ENCODE measurements at places on chromosomes 4 and X.
A peak's percentile ranks its signal among the peaks of the same experiment; 100 is the strongest.

- DNase-seq = no peak
These were observed 15.3 kb downstream of the AMER1 start for GRCh38 chrX:64190136-64190740.

GRCh38 chrX:5640071-5640470 lies 588.6 kb downstream of the NLGN4X start:
- no peak for DNase-seq

- peak; percentile 42 for DNase-seq
These were observed 54.6 kb upstream of the TENM3 start for GRCh38 chr4:182188622-182189021.

- no peak for DNase-seq
These were observed 913.3 kb downstream of the PDHA2 start for GRCh38 chr4:96753216-96753615.

- no peak for DNase-seq
These were observed 164.7 kb upstream of the SLC7A11 start for GRCh38 chr4:138406876-138407275.

GRCh38 chr4:112858751-112859150 lies 190.7 kb upstream of the ANK2 start:
- DNase-seq = no peak

- DNase-seq = no peak
These were observed 109.9 kb downstream of the SH3RF1 start for GRCh38 chr4:169160825-169161224.

- no peak for DNase-seq
These were observed 116.9 kb downstream of the RASL11B start for GRCh38 chr4:52979020-52979419.

DNA sequence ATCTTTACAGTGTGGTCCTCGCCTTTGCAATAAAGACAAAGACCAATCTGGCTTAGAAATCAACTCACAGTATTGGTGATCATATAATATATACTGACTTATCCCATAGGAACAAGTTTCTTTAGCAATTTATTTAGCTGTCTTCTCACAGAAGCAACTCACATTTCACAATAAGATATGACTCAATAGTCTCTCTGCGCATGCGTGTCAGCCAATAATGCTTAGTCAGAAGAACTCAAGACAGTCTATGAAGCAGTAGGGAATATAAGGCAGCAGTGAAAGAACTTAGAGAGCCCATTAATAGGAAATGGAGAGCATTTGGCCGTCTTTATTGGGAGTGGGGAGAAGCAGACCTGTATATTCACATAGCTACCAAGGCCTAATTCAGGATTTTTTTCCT lies 216.7 kb downstream of the IL13RA2 start:
- DNase-seq = no peak

DNA sequence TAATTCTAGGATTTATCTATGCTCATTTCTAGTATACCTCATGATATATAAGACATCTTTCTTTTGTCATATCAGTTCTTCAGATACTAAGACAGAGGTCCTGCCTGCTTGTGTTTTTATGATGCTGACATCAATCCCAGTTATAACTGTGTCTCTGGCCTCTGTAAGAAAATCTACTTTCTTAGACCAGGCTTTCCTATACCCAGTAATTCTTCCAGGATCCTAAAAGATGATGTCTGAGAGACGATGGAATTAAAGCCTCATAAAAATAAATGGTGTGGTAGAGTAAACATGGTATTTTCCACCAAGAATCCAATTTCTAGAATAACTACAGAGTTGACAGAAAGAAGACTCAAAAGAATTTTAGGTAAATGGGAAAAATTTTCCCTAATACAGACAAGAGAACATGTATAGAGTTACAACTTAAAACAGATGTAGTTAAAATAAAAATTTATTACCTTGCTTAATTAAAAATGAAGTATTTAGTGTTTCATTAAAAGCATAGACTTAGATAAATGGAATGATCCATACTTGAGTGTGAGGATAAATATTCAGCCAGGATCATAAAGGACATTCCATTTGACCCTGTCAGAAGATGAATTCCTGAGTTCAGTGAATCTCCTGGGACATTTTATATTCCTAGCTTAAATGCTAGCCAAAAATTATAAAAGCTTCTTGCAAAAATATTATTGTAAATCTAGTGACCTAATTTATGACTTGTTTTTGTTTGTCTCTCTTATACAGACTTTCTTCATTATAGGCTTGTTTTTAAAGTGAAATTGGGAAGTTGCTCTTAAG lies 137.4 kb downstream of the PDLIM5 start:
- no peak for DNase-seq

- no peak for DNase-seq
These were observed 30.1 kb downstream of the LGI2 start for GRCh38 chr4:25000639-25001038.

DNA sequence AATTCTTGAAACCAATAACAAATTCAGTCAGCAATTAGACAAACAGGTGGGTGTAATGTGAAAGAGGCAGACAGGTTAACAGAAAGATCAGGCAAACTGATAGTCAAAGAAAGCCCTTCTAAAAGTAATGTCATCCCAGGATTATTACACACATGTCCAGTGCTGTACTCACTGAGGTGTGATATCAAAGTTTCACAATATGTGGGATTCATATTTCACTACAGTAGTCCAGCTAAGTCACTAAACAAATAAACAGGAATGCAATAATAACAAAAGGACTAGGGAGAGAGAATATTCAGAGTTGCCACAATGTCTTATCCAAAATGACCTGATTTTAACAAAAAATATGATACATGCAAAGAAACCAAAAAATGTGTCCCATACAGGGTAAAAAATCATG lies 787.5 kb downstream of the FSTL5 start:
- no peak for DNase-seq

DNA sequence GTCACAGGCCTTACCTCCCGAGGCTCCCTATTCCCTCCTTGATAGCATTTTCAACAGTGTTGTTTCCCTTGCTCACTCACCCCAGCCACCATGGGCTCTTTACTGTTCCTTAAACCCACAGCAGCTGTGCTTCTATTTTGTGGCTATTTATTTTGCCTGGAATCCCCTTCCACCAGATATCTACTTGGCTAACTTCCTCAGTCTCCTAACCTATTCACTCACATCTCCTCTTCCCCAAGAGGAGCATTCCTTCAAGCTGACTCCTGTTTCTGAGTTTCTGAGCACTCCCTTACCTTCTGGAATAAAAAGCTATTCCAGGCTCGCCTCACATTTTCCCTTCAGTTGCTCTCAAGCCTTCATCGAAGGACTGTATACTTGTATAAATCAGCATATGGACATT lies 50.5 kb downstream of the CXCL1 start:
- DNase-seq = no peak

DNA sequence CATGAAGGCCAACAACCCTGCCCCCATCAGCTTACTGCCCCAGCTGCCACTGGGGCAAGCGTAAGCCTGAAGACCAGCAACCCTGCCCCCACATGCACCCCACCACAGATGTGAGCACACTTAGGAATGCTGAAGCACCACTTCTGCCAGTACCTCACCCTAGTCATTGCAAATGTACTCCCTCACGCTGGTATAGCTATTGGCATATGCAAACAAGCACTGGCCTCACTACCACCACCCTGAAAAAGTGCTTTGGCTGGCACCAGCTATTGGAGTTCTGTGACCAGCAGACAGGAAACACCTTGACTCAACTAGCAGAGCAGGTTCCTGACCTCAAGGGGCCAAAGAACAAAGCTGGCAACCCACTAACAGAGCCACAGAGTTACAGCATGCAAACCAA lies 534.4 kb upstream of the POU3F4 start:
- DNase-seq = no peak

DNA sequence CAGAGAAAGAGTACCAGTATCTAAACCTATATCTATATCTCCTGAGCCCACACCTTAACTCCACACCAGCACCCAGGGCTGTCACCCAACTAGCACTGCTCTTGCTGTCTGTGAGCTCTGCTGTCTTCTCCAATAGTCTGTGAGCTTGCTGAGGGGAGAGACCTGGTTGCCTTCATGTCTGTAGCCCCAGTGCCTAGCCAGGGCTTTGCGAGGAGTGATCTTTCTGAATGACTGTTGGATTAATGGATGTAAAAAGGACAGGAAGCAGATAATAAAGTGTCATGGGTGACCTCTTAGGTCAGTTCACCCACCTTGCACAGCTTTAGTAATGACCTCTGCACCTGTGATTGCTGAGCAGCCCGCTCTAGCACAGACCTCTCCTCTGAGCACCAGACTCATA lies 30.5 kb downstream of the CNGA2 start:
- no peak for DNase-seq

DNA sequence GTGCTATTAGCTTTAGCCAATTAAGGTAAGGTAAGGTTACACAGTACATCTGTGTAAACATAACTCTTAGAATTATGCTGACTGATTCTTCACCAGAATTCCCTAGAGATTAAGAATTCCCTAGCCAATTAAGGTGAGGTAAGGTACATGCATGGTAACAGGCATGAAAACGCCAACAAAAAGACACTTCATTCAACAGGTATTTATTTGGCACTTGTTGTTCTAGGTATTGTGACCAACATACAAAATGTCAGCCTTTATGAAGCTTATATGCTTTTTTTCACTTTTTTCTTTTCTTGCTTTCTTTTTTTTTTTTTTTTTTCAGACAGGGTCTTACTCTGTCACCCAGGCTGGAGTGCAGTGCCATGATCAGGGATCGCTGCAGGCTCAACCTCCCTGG lies 47.2 kb downstream of the EDNRA start:
- DNase-seq = no peak

DNA sequence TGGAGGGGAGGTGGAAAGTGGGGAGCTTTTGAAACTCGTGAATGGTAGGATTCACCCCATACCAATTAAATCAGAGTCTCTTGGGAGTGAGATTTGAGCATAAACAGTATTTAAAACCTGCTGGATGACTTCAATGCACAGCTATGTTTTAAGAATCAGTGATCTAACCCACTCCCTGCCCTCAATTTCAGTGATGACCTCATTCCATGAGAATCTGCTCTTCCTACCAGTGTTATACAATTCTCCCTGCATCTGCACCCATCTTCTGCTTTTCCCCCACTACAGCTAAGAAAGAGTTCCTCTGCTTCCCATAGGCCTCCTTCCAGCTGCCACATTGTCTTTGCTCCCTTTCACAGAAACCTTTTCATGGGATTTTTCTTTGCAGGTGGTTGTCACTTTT lies 18.3 kb upstream of the H2AZ1 start:
- DNase-seq = no peak

- no peak for DNase-seq
These were observed 158.1 kb downstream of the MGST2 start for GRCh38 chr4:139823746-139824145.

- DNase-seq = no peak
These were observed 62.4 kb downstream of the TMEM165 start for GRCh38 chr4:55458164-55458563.

GRCh38 chr4:163649557-163650091 lies 155.1 kb downstream of the TMA16 start:
- DNase-seq = no peak

All from keratinocyte (primary cell).